ENCODE measurements at places on chromosomes 3 and 15.

DNA sequence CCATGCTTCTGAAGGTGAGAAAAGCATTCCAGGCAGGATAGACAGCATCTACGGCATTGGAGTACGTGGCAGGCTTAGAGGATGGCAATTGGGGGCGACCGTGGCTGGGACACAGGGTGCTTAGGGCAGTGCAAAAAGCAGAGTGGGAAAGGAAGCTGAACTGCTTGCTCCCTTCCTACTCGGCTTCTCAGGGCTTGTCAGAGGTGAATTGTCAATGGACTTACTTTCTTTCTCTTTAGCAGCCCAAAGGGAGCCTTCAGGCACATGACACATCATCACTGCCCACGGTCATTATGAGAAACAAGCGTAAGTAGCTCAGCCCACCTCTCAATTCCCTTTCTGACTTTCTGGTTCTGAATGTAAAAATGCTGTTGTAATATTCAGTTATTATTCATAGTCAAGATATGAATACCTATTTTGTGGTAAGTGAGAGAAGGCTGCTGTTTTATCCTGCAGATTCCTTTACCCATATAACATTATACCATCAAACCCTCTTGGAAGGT lies 84.3 kb downstream of the KLHL25 start:
- DNase-seq, result peak; percentile 55

GRCh38 chr15:33975022-33975565 lies 6.8 kb downstream of the CHRM5 start:
- DNase-seq, result no peak

DNA sequence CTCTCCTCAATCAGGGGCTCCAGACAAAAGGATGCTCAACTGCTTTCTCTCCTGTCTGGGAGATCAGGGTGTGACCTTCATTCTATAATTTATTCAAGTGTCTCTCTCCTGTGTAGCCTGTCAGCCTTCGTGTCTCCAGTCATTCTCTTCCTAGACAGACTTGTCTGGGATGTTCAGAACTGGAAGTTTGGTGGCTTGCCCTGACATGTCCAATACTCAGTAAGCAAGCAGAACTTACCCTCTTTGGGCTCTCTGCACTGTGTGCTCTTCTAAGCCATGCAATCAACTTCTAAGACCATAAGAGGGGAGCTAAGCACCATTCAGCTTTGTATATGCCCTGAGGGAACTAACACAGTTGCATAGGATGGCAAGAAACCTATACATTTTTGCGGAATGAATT lies 14.1 kb downstream of the ACKR2 start:
- no peak for DNase-seq

DNA sequence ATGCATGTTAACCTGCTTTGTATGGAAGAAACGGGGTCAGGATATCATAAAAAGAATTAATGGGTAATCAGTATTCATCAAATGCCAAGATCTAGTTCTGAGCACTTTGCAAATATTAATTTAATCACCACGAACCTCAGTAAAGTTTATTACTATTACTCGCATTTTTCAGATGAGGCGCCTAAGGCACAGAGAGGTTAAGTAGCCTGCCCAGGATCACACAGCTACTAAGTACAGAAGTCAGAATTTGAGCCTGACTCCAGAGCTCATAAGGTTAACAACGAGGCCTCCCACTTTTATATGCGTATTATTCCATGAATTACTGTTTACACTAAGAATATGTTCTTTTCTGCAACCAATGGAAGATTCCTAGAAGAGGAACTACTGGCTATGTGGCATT lies 109.6 kb upstream of the KLF13 start:
- no peak for DNase-seq

DNA sequence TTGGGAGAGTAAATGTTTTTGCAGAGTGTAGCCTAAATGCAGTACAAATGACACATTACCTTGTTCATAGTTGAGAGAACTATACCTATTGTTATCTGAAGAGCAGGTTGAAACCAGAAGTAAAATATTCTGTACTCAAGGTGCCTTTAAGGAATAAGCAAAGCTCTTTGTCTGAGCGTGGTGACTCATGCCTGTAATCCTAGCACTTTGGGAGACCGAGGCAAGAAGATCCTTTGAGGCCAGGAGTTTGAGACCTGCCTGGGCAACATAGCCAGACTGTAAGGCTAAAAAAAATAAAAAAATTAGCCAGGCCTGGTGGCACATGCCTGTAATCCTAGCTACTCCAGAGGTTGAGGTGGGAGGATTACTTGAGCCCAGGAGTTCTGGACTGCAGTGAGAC lies 2.2 kb upstream of the RNF13 start:
- DNase-seq, result no peak

DNA sequence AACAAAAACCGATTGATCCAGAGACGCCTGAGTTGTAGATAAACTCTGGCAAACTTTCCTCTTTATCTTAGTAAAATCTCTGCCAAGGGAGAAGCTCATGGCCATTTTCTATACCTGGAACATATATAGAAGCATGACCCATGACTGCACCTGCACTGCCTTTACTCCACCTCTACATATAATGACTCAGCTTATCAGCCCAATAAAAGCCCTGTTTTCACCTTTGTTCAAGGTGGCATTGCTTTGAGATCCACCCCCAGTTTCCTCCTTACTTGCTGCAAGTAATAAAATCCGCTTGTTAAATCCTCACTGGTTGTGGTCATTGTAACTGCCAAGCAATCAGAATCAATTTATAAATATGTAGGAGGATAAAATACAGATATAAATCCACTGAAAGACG lies 1280.4 kb downstream of the NSUN3 start:
- DNase-seq, result no peak

- DNase-seq, result no peak
Measured at GRCh38 chr3:14517601-14518431, 22.3 kb downstream of the GRIP2 start.

DNA sequence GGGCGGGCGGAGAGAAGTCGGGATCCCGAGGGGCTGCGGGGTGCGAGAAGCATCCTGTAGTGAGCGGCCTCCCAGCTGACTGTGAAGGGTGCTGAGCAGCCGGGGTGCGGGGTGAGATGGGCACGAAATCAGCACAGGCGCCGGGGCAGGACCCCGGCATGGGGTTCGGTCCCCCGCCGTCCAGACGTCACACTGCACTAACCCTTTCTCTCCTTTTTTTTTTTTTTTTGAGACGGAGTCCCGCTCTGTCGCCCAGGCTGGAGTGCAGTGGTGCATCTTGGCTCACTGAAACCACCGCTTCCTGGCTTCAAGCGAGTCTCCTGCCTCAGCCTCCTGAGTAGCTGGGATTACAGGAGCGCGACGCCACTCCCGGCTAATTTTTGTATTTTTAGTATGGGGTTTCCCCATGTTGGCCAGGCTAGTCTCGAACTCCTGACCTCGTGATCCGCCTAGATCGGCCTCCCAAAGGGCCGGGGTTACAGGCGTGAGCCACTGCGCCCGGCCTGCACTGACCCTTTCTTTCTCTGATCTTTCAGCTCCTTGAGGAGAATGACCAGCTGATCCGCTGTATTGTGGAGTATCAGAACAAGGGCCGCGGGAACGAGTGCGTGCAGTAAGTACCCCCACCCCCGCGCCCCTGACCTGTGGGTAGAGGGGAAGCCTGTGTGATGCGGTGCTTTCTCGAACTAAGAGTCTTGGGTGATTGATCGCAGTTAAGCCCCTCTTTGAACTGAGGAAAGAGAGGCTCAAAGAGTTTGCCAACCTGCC lies 513 bp downstream of the SS18L2 start:
- DNase-seq, result peak; percentile 39

DNA sequence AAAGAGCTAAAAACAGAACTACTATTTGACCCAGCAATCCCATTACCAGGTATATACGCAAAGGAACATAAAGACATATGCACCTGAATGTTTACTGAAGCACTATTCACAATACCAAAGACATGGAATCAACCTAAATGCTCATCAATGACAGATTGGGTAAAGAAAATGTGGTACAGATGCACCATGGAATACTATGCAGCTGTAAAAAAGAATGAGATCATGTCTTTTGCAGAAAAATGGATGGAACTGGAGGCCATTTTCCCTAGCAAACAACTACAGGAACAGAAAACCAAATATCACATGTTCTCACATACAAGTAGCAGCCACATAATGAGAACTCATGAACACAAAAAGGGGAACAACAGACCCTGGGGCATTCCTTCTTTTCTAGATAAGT lies 208.9 kb upstream of the LRRFIP2 start:
- DNase-seq, result no peak

GRCh38 chr15:47876986-47877385 lies 159.7 kb downstream of the SEMA6D start:
- no peak for DNase-seq

- DNase-seq, result no peak
Measured at GRCh38 chr3:184594371-184595001, 32.9 kb downstream of the EPHB3 start.

GRCh38 chr15:68289621-68290352 lies 12.2 kb downstream of the FEM1B start:
- no peak for DNase-seq

DNA sequence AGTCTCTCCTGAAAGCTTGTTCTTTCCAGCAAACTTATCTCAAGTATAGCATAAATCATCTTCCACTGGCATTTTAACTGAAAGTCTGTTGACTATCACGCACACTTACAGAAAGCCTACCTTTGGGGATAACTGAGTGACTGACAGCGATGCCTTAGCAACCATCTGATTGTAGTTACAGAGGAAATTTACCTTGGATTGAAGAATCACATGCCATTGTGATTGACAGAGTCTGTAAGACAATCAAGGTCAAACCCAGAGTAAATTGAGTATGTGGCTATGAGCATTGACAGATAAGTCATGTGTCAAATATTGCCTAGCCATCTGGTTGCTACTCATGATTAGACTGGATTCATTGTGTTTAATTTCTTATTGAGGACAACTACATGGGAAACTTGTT lies 82.0 kb downstream of the CNTN4 start:
- DNase-seq, result no peak

DNA sequence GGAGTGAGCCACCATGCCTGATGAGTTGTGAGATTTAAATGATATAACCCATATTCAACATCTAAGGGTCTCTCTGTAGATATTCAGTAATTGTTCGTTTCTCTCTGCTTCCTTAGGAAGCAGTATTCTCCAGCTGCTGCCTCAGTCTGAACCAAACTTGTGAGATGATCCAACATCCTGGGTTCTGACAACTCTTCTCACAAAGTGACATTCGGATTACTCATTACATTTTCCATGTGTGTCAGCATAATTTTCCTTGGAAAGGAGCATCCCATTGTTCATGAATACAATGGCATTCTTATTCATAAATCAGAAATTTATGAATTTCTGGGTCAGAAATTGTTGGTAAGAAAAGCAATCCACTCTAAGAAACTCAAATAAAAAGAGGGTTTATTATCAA lies 15.0 kb upstream of the SEC22A start:
- DNase-seq, result no peak

DNA sequence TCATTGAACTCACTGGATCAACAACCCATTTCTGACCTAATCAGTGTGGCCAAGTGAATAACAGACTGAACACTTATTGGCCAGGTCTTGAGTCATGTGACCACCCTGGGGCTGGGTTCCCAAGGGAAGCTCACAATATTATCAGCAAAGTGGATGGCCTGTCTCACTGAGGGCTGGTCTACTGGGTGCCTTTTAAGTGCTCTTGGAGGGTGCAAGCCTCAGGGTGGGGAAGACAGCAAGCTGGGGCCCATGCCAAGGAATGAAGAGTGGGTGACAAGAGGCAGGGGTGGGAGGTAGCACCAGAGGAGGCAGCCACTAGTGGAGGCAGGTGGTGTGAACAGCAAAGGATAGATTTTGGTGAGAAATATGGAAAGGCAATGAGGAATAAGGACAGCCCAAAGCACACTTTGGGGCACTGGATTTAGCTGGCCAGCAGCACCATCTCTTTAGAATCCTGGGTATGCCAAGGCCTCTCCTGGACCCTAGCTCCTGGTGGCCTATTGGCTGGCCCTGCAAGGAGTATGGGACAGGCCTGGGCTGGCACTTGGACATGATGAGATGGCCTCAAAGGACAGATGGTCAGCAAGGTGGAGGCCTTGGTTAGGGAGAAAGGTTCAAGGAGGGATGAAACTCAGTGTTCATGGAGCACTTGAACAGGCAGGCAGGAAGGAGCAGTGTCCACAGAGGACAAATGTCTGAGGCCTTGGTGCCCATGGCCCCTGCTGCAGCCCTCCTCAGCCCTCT lies 34.2 kb downstream of the HMCES start:
- no peak for DNase-seq

DNA sequence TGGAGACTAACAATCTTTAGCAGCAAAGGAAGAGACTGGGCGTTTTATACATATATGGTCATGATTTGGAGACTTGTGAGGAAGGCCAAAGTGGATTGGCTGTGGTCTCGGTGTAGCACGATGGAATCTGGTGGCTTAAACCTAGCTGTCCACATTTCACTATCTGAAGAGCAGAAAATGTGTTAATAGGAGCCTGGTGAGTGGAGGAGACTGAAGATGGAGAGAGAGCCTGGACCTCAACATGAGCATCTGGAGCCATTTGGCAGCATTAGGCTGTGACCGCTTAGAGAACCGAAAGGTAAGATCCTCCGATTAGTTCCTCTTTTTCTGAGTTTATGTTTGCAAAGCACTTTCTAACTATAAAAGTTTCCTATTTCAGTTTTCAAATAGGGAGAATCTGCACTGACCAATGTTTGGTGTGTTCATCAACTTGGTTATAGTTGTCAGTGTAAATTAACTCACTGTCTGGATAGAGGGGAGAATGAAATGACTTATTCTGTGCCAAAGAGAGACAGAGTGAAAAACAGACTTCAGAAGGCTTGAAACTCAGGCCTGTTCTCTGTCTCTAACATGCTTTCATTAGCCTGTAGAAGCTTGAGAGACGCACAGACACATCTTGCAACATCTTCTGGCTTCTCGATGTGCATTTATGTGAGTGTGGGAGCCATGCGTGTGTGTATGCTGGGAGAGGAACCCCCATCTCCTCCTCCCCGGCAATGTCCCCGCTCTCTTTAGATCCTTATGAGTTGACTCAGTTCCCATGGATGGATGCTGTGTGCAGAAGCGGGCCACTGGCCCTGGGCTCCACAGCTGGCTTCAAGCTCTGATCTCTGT lies 244.7 kb upstream of the TBL1XR1 start:
- DNase-seq, result no peak

DNA sequence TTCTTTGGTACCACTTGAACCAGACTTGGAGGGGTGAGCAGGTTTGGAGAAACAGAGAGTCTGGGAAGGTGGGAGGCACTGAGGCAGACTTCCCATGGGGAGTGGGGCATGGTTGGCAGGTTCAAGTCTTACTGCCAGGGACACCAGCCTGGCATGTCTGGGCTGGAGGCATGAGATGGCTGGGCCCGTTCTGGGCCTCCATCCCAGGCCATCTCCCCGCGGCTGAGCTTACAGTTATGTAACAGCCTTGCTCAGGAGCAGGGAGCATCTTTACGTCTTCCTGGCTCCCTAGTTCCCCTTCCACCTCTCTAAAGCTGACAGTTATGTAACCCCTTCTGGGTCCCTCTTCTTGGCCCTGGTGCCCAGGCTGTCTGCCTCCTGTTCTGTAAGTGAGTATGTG lies 12.4 kb downstream of the VIPR1 start:
- DNase-seq, result no peak

GRCh38 chr3:126344380-126345041 lies 12.7 kb downstream of the KLF15 start:
- no peak for DNase-seq

GRCh38 chr3:66372681-66373350 lies 128.0 kb downstream of the LRIG1 start:
- DNase-seq, result no peak

Measured in stimulated activated CD8-positive, alpha-beta memory T cell treated with anti-CD3 and anti-CD28 coated beads, Interleukin-4, amount 100 ng/mL, for 48 hours (primary cell).